ENCODE measurements at places on chromosomes 13 and 19.

DNA sequence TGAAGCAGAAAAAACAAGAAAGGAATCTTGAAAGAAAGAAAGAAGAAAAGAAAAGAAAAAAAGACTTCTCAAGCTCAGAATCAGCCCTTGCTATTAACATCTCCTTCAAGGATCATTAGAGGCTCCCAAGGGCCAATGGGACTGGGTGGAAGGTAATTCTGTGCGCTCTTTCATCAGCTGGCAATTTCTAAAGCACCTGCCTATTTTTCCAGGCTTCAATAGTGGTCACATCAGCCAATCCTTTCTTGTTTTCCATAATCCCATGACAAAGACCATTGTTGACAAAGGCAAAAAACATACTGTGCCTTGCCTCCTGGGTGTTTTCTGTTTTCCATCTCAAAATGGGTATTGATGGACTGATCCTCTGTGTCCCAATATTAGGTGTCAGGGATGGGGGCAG, 88.2 kb upstream of the TSC22D1 start:
- DNase-seq = no peak

GRCh38 chr19:13066226-13066625, 36.4 kb downstream of the LYL1 start:
- DNase-seq = no peak

DNA sequence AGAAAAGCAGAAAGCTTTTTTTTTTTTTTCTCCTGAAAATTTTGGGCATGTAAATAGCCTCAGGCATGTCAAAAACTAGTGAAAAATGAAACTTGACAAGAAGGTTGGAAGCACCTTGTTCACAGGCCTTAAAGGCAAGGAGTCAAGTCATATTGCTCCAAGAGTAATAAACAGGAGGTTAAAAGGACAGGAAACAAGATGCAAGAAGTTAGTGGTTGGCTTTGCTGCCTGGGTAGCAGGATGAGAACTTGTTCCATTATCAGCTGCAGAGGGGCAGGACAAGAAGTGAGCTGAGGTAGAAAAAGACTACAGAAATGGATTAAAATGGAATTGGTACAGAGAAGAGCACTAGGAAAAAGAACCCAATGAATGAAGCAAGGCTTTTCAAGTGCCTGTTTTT, 242.6 kb downstream of the DCT start:
- DNase-seq = no peak

GRCh38 chr13:22961835-22962537, 218.8 kb upstream of the SGCG start:
- DNase-seq = no peak

GRCh38 chr19:46626446-46626845, 1.6 kb upstream of the PTGIR start:
- no peak for DNase-seq

GRCh38 chr19:49848938-49849337, 2.0 kb upstream of the PTOV1 start:
- DNase-seq = no peak

DNA sequence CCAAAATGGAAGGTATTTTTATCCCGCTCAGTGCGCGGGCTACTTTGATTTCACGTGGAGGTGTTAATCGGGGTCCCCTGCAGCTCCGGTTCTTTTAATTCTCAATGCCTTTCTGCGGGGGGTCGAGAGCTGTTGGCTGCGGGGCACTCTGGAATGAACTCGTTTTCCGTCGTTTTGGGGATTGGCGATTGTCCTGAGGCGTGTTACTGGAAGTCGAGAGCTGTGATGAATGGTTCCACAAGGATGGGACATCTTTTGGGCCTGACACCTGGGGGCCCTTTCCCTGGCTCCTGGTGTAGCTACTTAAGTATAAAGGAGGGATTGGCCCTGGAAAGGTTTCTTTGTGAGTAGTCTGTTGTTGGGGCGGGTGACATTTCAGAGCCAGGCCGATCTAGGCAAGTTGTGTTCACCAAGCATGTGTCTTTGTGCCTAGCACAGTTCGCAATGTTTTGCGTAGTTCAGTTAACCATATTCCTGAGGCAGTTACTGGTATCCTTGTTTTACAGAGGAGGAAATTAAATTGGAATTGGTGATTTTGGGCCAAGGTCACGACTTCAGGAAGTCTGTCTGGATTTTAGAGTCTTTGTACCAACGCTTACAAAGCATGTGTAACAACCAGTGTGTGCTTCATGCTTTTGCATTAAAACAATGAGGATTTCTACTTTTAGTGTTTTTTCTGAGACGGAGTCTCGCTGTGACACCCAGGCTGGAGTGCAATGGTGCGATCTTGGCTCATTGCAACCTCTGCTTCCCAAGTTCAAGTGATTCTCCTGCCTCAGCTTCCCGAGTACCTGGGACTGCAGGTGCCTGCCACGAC, 846 bp downstream of the RPL13A start:
- DNase-seq = no peak

DNA sequence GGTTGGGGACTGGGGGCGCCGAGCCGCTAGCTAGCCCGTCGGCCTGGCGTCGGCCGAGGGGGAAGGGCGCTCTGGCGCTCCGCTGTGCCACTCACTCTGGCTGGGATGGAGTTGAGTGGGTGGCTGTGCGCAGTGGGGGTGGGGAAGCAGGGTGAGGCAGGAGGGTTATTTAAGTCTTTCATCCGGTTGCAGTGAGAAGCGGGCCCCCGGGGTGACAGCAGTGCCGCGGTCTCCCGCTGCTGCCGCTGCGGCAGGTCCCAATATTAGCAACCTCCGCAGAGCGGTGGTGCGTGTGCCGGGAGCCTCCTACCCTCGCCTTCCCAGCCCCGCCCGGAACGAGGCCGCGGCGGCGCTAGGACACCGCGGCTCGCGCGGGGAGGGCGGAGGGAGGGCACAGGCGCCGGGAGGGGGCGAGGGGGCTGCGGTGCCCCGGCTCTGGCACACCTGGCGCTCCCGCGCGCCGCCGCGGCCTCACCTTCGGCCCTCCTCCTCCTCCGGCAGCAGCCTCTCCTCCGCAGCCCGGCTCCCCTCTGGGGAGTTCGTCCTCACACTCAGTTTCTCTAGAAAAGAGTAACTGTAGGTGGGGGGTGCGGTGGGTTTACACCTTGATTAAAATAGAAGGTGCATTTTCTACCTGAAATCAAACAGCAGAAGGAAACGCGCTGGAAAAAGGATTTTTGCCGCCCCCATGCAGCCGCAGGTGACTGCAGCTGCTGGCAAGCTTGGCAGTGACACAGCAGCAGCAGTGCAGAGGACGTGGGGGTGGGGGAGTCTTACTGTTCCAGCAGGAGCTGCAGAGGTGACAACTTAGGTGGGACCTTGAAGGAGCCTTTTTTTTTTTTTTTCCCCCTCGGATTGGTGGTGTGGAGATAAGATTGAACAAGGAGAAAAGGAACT, 4.5 kb downstream of the FGF9 start:
- peak; percentile 28 for DNase-seq

DNA sequence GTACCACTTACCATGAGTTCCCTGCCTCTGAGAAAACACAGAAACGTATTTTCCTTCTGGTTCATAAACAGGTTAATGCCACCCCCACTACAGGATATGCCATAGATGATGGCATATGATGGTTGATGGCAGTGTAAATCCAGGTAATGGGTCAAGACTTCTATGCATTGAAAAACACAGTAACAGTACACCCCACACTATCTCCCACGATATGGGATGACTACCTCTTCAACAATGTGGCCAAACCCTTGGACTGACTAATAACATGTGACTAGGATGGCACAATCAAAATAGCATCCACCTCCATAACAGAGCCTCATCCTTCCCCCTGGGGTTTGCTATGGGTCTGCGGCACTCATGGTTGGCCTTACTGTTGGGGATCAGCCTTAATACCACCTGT, 22.0 kb downstream of the ZNF235 start:
- no peak for DNase-seq

GRCh38 chr19:7307590-7308218, 13.5 kb upstream of the INSR start:
- no peak for DNase-seq

DNA sequence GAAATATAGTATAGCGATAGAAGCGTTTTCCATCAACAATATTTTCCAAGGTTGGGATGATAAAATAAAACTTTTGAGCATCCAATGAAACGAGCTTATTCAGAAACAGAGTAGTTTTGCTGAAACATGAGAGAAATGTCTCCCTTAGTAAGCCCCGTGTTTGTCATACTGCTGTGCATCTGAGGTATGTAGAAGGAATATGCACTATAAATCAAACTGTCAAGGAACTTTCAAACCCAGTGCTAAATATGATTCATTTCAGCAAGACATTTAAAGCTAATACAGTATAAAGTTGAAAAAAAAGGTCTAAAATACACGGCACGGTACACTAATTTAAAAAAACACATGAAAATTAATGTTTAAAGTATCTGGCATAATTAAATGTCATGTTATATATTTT, 546.2 kb downstream of the SLITRK5 start:
- DNase-seq = no peak

- peak; percentile 15 for DNase-seq
Measured at GRCh38 chr19:56476651-56477428, at the start of gene ZNF667. Gene ZNF667 (minus strand): TSS chr19:56477345. CDS start chr19:56462370, 14,975 bp downstream.

DNA sequence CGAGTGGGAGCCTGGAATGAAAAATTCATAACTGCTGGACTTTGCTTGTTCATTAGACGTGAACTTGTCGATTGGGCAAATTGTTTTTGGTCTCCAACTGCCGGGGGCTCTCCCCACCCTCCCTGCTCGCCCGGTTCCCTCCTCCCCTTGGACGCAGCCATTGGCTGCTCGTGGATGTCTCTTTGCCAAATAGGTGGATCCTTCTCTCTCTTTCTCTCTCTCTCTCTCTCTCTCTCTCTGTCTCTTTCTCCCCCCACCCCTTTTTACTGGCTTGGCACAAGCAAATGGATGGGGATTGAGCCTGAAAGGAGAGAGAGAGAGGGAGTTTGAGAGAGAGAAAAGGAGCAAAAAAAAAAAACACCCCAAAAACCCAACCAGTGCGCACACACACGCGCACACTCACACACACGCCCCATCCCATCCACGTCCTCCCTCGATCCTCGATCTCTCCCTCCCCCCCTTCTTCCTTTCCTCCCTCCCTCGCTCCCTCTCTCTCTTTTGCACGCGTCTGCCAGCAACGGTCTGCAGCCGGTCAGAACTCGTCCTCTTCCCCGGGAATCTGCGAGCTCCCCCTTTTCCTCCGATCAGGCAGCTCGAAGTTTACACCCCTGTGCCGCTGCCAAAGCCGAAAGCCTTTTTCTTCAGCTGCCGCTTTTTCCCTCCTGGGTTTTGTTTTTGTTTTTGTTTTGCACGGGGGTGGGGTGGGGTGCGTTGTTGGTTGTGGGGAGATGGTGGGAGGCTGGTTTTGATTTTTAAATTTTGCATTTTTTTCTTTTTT, 27.8 kb downstream of the NFIX start:
- no peak for DNase-seq

DNA sequence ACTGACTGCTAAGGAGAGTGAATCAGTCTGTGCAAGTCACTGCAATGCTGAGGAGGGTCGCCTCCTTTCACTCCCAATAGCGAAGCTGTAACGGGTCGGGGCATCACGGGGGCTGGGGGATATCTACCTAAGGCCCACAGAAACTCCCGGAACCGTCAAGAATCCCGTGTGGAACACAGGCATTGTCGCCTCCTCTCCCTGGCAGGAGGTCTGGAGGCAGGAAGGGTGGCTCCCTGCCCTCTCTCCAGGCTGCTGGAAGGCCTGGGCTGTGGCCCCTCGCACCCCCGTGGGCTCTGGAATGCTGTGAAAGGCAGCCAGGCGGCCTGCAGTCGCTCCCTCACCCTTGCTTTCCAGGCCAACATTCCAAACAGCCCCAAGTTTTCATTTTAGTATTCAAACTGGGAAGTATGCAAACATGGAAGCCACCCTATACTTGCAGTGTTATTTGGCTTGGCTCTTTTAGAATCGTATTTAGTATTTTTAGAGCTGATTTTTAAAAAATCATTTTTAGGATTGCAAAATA, 109.4 kb downstream of the CRYL1 start:
- DNase-seq = no peak

GRCh38 chr13:110263888-110264287, 43.1 kb downstream of the COL4A1 start:
- no peak for DNase-seq

GRCh38 chr13:26541041-26541440, 16.4 kb upstream of the WASF3 start:
- DNase-seq = no peak

DNA sequence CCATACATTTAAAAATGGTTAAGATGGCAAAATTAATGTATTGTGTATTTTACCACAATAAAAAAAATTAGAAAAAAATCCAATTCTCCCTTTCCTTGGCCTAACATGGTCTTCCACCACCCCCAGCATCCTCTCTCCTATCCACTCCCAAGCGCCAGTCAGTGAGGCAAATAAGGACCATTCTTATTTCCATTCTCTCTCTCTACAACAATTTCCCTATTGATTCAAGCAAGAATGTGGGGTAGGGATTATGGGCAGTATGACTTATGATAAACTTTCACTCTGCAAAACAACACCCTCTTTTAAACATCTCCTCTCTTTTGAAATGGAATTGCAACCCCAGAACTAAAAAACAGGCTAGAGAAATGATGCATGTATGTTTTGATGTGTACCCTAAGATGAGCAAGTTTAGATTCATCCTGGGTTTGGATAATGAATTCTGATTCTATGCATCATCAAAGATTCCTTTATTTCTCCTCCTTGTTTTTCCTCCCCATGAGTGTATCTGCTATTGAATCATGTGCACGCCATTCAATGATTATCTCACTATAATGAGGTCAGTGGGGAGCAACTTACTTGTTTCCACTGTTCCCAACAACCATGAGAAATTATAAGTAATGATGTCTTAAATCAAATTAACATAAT, 3.5 kb downstream of the STARD13 start:
- DNase-seq = no peak

GRCh38 chr13:111382877-111383276, 62.4 kb downstream of the TEX29 start:
- DNase-seq = no peak

GRCh38 chr13:65913173-65913572, 1317.0 kb downstream of the PCDH9 start:
- DNase-seq = no peak

GRCh38 chr19:55276720-55277430, 3.0 kb downstream of the HSPBP1 start:
- peak; percentile 40 for DNase-seq

GRCh38 chr19:35549174-35549788, 3.9 kb downstream of the TMEM147 start:
- DNase-seq = peak; percentile 68

GRCh38 chr19:7869453-7869909, 4.7 kb downstream of the PRR36 start:
- DNase-seq = peak; percentile 86

GRCh38 chr13:67341406-67341805, 111.3 kb upstream of the PCDH9 start:
- no peak for DNase-seq

GRCh38 chr13:30869491-30869890, 36.6 kb upstream of the MEDAG start:
- DNase-seq = no peak

Measured in CD4-positive, alpha-beta T cell treated with Interleukin-12 subunit alpha and Interleukin-12 subunit beta, for 1 hour (primary cell).